Immature natural killer cell (primary cell): ENCODE measurements at places on chromosomes 2 and 18.

- H3K4me1 ChIP-seq: no peaks in the 10 kb centered on the region
- DNase-seq: no peak
- no peak overlapping the region for H3K4me3 ChIP-seq
- H3K36me3 ChIP-seq: no peaks in the 10 kb centered on the region
- peaks cover 3% of the 10 kb centered on the region for H3K27me3 ChIP-seq
Measured at GRCh38 chr18:63477200-63477599, 442 bp downstream of the SERPINB5 start.

GRCh38 chr2:149180226-149180875 lies 141.9 kb downstream of the LYPD6B start:
- peaks cover 2% of the 10 kb centered on the region for H3K27me3 ChIP-seq
- H3K36me3 ChIP-seq: no peaks in the 10 kb centered on the region

GRCh38 chr2:165796129-165796528 lies 2.1 kb upstream of the GALNT3 start:
- H3K36me3 ChIP-seq: peaks cover 17% of the 10 kb centered on the region
- DNase-seq: no peak

GRCh38 chr2:217959723-217960122 lies 43.1 kb downstream of the TNS1 start:
- DNase-seq: no peak
- no peaks in the 10 kb centered on the region for H3K4me1 ChIP-seq
- no peak overlapping the region for H3K4me3 ChIP-seq
- no peak overlapping the region for H3K27ac ChIP-seq
- peaks cover 6% of the 10 kb centered on the region for H3K27me3 ChIP-seq

DNA sequence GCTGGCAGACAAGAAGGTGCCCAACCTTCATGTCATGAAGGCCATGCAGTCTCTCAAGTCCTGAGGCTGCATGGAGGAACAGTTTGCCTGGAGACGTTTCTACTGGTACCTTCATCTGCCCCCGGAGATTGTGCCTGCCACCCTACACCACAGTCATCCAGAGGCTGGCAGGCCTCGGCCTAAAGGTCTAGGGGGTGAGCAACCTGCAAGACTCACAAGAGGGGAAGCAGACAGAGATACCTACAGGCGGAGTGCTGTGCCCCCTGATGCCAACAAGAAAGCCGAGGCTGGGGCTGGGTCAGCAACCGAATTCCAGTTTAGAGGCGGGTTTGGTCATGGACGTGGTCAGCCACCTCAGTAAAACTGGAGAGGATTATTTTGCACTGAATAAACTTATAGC lies 12.0 kb upstream of the SERTAD2 start:
- peaks cover 17% of the 10 kb centered on the region for H3K4me1 ChIP-seq
- no peak overlapping the region for H3K27ac ChIP-seq
- no peaks in the 10 kb centered on the region for H3K27me3 ChIP-seq
- H3K36me3 ChIP-seq: no peaks in the 10 kb centered on the region

- no peak for DNase-seq
- no peak overlapping the region for H3K27ac ChIP-seq
Measured at GRCh38 chr2:10830203-10830602, 17.6 kb upstream of the PDIA6 start.

GRCh38 chr2:24418166-24418841 lies 58.0 kb upstream of the ITSN2 start:
- DNase-seq: no peak
- H3K4me3 ChIP-seq: no peak overlapping the region
- no peak overlapping the region for H3K27ac ChIP-seq
- H3K4me1 ChIP-seq: peaks cover 6% of the 10 kb centered on the region
- no peaks in the 10 kb centered on the region for H3K36me3 ChIP-seq
